Stimulated activated CD4-positive, alpha-beta T cell treated with anti-CD3 and anti-CD28 coated beads, Interleukin-15, amount 100 ng/mL, for 1 hour (primary cell): ENCODE measurements at places on chromosomes 3 and 15.

DNA sequence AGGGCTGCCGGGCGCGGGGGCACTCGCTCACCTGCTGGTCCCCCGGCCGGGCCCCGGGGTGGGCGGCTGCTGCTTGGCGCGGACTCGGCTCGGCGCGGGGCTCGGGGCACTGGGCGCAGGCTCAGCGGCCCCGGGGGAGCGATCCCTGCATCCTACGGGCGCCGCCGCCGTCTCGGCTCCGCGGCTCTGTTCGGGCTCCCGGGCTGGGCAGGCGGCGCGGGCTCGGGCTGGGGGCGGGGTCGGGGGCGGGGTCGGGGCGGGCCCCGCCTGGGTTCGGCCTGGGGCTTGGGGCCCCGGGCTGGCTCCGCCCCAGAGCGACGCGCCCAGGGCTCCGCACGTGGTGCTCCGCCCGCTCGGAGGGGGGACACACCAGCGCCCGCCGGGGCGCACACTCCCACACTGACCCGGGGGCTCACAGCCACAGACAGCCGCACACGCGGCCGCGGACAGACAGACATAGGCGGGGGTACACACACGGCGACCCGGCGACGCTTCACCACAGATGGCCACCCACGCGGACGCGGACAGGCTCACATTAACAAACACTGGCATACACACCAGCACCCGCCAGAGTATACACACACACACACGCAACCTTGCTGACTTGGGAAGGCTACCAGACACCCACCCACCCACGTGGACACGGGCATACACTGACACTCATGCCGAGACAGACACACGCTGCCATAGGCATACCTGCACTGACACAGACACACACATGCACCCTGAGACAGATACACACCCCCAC, at the start of gene SCN5A:
Gene SCN5A (minus strand): TSS at position 188 of the 748 bp plus-strand sequence. CDS start 16,380 bp downstream, outside the sequence.
- DNase-seq: peak; percentile 30

DNA sequence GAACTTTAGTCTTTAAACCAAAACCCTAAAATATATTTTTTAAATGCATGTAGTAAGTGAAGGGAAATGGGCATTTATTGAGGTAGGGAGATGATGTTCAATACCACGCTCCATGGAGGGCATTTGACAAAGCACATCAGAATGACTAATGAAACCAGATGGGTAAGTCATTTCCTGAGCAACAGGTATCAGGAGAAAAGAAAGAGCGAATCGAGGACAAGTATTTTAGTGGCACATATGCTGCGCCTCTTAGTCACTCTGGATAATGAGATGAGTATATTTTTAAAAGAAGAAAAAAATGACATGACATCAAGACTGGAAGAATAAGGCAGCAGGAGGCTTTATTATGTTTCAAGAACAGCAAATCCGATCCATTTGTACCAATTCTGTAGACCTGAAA, 129.0 kb upstream of the ARHGEF3 start:
- DNase-seq: no peak

DNA sequence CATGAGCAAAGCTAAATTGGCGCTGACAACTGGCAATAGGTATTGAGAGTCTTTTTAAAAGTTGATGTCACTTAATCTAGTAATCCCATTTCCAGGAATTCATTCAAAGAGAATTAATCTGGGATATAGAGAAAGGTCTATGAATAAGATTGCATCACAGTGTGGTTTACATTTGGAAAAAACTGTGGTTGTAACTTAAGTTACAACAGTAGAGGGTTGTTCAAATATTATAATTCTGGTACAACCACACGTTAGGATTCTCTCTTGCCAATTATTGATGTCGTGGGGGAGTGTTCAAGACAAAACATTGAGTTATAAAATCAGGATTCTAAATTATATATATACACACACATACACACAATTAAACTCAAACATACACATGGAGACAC, 79.8 kb downstream of the LIPC start:
- DNase-seq: no peak

- DNase-seq: no peak
These were observed 25.4 kb upstream of the THRB start for GRCh38 chr3:24520101-24520495.

- no peak for DNase-seq
These were observed 107.4 kb downstream of the UBE3A start for GRCh38 chr15:25331404-25331803.

- DNase-seq: no peak
These were observed 180.8 kb downstream of the ATP10A start for GRCh38 chr15:25682340-25682739.

- DNase-seq: no peak
These were observed 351.4 kb downstream of the OXSM start for GRCh38 chr3:26141296-26141695.

- no peak for DNase-seq
These were observed 142.9 kb downstream of the CADPS start for GRCh38 chr3:62732183-62732904.

GRCh38 chr15:47516558-47516957, 200.7 kb upstream of the SEMA6D start:
- DNase-seq: no peak

DNA sequence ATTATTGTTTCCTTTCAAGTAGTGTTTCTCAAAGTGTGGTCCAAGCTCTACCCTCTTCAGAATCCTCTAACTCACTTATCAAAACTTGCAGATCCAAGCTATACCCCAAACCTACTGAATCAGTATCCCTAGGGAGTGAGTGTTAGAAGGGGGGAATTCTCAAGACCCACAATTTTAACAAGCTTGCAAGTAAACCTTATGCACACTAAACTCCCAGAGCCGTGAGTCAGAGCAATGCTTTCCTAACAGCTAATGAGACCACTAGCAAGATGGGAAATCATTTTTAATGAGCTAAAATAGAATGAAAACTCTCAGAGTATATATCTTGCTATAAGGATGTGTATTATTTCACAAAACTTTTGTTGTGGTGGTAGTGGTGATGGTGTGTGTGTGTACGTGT, 41.1 kb upstream of the SRGAP3 start:
- DNase-seq: no peak

GRCh38 chr15:59994888-59995557, 9.1 kb upstream of the FOXB1 start:
- no peak for DNase-seq

DNA sequence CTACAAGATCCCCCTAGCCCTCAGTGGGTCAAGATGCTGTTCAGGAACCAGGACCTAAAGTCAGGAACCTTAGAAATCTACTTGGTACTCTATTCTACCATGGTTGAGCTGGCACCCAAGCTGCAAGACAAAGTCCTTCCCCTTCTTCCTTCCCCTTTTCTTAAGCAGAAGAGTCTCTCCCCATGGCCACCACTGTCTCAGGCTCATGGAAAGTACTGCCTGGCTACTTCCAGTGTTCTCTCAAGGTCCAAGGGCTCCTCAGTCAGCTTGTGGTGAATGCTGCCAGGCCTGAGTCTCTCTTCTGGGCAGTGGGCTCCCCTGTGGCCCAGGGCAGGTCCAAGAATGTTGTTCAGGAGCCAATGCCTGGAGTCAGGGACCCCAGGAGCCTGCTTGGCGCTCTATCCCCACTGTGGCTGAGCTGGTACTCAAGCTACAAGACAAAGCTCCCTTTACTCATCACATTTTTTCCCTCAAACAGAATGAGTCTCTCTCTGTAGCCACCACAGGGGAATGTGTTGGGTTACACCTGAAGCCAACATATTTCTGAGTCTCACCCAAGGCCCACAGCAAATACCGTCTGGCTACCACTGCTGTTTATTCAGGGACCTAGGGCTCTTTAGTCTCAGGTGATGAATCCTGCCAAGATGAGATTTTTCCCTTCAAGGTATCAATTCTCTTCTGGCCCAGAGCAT, 18.1 kb upstream of the SLC27A2 start:
- DNase-seq: no peak

DNA sequence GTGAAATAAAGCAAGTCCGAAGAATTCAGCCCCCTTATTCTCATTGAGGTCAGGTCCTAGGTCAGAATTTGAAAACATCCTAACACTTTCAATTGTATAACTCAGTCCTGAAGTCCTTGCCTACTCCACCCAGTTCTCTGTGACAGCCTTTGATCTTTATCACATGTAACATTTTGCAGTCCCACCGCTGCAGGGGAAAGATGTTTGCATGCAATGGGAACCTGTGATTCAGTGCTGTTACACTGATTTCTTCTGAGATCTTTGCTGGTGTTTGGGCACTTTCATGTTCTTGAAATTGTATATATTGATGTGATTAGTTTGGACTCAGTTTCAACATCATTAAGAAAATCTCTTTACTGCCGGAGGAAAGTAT, 18.0 kb upstream of the SECISBP2L start:
- no peak for DNase-seq

GRCh38 chr3:109804697-109805096, 467.4 kb upstream of the DPPA4 start:
- no peak for DNase-seq

DNA sequence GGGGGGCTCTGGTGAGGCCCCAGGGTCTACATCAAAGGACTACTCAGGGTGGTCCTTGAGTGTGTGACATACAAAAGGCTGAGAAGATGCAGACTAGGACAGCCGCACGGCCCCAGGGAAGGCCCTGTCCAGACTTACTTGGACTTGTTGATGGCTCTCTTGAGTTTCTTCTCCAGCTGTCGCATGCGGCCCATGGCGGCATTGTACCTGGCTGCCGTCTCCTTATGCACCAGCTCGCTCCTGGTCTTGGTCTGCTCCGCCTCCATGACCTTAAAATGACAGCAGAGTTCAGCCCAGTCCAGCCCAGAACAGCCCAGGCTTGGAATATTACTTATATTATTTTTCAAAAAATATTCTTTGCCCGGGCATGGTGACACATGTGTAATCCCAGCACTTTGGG, 56.0 kb downstream of the CAPN7 start:
- DNase-seq: no peak

DNA sequence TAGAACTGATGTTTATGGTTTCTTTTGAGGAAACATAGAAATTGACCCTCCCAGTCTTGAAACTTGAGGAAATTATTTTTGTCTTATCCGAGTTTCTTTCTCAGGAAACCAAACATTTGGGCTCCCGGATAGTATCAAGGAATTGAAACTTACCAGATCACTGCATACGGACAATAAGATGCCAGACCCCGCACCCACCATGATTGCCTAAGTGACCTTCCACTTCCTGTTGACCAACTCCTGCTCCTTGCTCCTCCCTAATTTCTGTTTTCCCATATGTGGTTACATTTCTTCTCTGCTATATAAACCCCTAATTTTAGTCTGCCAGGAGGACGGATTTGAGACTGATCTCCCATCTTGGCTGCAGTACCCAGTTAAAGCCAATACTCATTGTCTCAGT, 118.4 kb upstream of the TPRG1 start:
- no peak for DNase-seq

GRCh38 chr15:47340571-47340920, 376.8 kb upstream of the SEMA6D start:
- DNase-seq: no peak
